ENCODE measurements at places on chromosomes 1 and 21. TPM values are rescaled to one million over a fixed set of nuclear protein-coding genes. Genes with fewer than 3 reads are reported as not detected.
A peak's percentile ranks its signal among the peaks of the same experiment; 100 is the strongest.

GRCh38 chr1:196094821-196095220 lies 513.4 kb downstream of the KCNT2 start:
- no peak for DNase-seq

GRCh38 chr1:168687816-168688215 lies 41.2 kb downstream of the DPT start:
- no peak for DNase-seq

IL10 gene
- 0.49 TPM for polyA plus RNA-seq

FAM89A gene
- 19.8 TPM for polyA plus RNA-seq

- no peak for DNase-seq
Observed at GRCh38 chr1:156241926-156242325, at the start of gene BGLAP. Gene BGLAP, plus strand, starts transcription at chr1:156242184. Its CDS starts 48 bp downstream, at chr1:156242232.

DNA sequence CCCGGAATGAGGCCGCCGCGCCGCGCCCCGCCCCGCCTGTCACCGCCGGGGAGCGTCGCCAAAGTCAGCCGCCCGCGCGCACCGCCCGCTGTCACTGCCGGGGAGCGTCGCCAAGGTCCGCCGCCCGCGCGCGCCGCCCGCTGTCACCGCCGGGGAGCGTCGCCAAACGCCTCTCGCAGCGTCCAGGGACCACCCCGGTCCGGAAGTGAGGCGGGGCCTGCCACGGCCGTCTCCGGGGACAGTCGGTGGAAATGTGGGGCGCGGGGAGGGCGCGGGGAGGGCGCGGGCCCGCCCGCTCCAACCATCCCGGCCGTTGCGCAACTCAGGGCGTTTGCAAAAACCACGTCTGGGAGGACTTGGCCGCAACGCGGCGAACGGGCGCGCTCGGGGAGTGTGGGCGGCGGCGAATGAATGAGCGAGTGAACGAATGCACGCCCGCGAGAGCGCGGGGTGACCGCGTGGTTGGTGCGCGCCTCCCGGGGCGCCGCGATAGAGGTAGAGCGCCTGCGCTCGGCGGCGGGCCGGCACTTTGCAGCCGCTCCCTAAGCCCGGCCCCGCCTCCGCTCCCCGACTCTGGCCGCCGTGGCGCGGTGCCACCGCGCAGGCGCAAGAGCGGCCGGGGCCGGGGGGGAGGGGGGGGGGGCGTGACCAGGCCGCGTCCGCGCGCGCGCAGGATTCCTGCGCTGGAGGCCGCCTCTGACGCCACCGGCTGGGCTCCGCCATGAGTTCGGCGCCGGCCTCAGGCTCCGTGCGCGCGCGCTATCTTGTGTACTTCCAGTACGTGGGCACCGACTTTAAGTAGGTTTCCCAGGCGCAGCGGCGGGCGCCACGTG lies at the start of the genes ACAP3 and PUSL1:
Gene ACAP3 (minus strand): TSS at position 8 of the 833 bp plus-strand sequence. CDS start 115 bp downstream, outside the sequence.
Gene PUSL1 (plus strand): TSS at position 675 of the 833 bp plus-strand sequence. CDS start 47 bp downstream, at position 722.
- DNase-seq, result peak; percentile 91

GRCh38 chr1:92538048-92538412 lies 51.3 kb upstream of the GFI1 start:
- DNase-seq, result no peak

GRCh38 chr1:54171016-54171415 lies 18.2 kb upstream of the CDCP2 start:
- no peak for DNase-seq

- DNase-seq, result no peak
Observed at GRCh38 chr1:218369688-218370511, 24.8 kb downstream of the TGFB2 start.

- DNase-seq, result no peak
Observed at GRCh38 chr1:112393631-112393974, 2.4 kb upstream of the CTTNBP2NL start.

- no peak for DNase-seq
Observed at GRCh38 chr1:40847023-40847745, 15.0 kb downstream of the CITED4 start.

- DNase-seq, result no peak
Observed at GRCh38 chr1:177310326-177310725, 139.6 kb downstream of the BRINP2 start.

ATP13A2 gene
- 17.2 TPM for polyA plus RNA-seq

RPRD2 gene
- polyA plus RNA-seq, result 26.3 TPM

DNA sequence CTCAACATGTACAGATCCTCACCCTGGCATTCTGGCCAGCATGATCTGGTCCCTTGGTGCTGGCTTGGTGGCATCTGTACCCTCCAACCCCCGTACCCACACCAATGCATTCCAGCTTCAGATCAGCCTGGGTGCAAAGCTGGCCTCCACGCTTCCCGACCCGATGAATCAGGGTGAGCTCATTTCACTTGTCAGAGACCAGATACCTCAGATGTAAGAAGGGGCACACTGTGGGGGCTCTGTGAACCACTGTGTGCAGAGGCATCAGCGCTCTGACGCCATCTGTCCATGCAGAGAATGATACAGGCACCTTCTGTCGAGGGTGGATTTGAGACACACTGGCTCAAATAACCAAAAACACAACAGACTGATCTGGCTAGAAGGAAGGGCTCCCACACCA lies 76.6 kb downstream of the DMRTB1 start:
- no peak for DNase-seq

DNA sequence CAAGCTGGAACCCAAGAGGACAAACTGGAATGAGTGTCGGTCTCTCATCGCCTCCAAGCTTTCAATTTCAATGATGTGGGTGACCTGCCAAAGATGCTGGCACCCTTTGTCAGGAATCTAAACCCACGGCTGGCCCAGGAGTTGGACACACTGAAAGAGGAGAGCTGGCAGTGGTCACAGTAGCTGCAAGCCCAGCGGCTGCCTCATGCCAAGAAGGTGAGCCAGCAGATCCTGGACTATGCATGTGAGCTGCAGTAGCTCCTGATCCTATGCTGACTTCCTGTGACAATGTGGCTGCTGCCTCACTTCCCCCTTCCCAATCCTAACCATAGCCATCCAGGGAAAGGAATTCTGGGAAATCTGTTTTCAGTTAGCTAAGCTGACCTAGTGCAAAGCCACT lies 117.0 kb upstream of the VAV3 start:
- DNase-seq, result no peak

RAP1GAP gene
- polyA plus RNA-seq, result 1.7 TPM

ACBD6 gene
- polyA plus RNA-seq, result 60.9 TPM

KRTAP19-3 gene
- not detected for polyA plus RNA-seq

TTLL7 gene
- 26.6 TPM for polyA plus RNA-seq

DMBX1 gene
- polyA plus RNA-seq, result 0.07 TPM

SLC44A3 gene
- not detected for polyA plus RNA-seq

DNA sequence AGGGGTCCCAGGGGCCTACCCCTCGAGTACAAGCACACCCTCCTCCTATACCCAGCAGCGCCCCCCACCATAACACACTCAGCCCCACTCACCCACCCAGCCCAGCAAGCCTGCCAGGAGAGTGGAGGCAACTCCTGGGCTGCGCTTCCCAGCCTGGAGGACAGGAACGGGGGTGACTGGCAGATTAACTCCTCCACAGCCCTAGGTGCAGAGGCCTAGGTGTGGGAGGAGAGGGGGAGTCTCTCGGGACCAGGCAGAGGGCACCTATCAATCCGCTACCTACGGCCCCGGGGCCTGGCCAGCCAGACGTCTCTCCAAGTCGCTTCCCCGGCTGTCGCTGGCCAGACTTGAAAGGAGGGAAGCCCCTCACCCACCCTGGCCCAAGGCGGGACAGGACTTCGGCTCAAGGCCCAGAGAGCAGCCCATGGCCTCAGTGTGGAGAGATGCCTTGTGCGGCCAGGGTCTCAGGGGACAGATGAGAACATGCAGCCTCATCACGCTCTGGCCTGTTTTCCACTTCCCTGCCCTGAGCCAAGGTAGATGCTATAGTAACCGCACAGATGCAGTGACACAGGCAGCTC lies 24.9 kb downstream of the MATN1 start:
- peak; percentile 64 for DNase-seq

DNA sequence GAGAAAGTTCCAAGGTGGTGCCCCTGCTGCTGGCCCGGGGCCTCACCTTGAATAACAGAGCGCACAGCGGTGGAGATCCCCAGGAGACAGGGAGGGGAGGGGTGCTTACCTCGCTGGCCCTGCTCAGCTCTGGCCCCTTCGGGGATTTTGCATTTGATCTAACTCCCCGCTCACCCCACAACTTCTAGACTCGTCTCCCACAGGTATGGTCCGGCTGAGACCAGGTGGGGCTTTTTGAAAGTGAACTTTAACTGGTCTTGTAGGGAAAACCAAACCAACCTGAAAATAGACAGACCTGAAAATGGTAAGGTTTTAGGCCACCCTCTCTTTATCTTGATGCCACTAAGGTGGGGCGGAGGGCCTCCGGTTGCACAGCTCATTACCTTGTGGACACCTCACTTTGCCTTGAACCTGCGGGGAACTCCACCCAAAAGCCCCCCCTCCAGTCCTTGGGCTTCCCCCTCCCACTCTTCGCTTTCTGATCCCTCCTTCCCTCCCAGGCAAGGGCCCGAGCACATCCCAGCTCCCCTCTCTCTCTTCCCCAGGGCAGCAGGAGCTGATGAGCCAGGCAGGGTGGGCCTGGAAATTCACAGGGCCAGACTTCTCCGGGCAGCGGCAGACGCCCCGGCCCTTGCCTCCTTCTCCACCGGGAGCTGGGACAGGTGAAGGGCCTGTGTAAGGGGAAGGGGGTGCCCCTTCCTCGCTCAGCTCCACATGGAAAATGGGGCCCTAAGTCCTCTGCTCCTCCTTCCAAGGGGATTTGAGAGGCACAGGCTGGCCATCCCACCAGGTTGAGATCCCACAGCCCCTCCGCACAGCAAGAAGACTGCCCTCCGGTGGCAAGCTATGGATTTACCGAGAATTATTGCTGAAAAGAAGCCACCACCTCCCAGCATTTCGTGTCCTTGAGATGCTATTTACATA lies 16.1 kb downstream of the TNFRSF8 start:
- peak; percentile 10 for DNase-seq

- no peak for DNase-seq
Observed at GRCh38 chr1:75412616-75413015, 198.3 kb downstream of the SLC44A5 start.

BARHL2 gene
- not detected for polyA plus RNA-seq

DNA sequence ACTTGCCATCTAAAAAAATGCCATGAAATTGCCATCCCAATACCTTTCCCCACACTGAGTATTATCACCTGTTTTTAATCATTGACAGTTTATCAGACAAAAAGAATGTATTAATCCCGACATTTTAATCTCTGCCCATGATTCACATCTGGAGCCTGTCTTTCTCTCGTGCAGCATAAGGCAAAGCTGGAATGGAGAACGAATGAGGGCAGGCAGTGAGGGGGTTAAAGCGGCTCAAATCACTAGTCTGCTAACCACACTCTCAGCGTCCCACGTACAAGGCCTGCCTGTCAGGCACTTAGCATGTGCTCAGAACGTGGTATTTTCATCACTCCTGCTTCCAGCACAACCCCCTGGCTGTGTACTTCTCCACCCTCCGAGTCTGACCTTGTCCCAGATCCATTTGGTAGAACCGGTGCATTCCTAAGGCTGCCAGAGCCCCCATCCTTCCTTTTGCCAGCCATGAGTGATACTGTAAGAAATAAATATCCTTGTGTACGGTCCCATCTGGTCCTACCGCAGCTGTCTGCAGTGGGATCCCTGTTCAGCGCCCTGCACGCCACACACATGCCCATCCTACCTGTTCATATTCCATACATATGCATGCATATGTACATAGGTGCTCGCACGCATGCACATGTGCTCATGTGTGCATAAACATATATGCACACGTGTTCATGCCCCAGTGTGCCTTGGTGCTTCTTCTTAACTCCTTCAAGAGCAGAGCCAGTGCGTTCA lies 34.6 kb upstream of the FHAD1 start:
- DNase-seq, result no peak

FMO5 gene
- polyA plus RNA-seq, result 13.0 TPM

NUCKS1 gene
- 238 TPM for polyA plus RNA-seq

Data from muscle of arm (tissue), 14 donors.